ENCODE measurements at places on chromosomes 1 and 21.

GRCh38 chr21:45248893-45249381 is 38.8 kb downstream of the POFUT2 start:
- no peak for DNase-seq

- no peak for DNase-seq
These were observed 436.5 kb upstream of the VAMP3 start for GRCh38 chr1:7334475-7335035.

DNA sequence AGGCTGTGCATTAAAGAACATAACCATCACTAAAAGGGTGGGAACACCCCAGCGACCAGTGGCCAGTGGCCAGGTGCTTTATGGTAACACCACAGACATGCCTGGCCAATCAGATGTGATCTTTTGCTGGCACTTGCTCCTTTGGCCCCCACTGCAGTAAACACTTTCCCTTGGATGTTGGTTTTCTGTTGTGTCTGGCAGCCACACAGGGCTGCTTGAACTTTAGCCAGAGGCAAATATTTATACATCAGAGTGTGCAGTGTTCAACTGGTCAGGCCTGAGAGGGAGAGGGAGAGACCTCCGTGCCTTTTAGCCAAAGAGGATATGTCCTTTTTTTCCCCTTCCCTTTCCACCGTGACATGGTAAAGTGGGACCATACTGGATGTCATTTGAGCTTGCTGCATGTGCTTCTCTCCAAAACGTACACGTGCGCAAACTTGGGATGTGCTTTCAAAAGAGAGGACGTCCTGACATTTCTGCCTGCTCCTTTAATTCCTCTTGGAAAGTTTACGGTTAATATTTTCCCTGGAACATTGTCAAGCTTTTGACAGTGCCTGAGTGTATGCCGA is 101.2 kb downstream of the NFIA start:
- no peak for DNase-seq

GRCh38 chr1:225766967-225767633 is 10.5 kb upstream of the SRP9 start:
- DNase-seq, result no peak

DNA sequence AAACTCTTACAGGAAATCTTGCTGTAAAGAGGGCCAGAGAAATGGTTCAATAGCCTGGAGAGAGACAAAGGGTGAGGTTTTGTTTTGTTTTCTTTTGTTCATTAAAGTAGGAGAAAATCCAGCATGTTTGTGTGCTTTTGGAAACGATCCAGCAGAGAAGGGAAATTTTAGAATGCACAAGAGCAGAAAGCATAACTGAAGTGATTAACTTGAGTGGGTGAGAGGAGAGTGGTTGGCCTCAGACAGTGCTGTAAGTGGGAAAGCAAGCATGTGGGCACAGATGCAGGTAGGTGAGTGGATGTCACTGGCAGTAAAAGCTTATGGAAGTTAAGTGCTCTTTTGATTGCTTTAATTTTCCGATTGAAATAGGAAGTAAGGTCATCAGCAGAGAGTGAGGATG is 50.2 kb downstream of the EEIG2 start:
- no peak for DNase-seq

DNA sequence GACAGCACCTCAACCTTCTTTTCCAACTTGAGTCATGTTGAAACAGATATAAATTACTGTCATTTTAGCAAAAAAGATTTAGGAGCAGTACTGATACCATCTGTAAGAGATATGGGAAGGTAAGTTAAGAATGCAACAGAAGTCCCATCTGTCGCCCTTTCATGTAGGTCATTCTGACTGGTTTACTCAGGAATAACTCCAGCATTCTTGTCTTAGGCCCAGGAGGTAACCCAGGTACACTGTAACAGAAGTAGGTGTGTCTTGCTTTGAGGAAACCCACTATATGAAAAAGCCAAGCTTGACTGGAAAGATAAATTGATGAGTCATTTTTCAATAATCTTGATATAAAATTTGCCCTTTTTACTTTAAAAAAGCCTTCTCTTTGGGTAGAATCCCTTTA is 35.4 kb downstream of the PGM1 start:
- DNase-seq, result no peak

- DNase-seq, result no peak
These were observed 8.6 kb downstream of the KCNC4 start for GRCh38 chr1:110218739-110219138.

GRCh38 chr1:88673446-88673845 is 10.6 kb upstream of the PKN2 start:
- DNase-seq, result no peak
